Femur (tissue), 1 donor: ENCODE measurements at places on chromosomes 3 and 15.

- no peak for DNase-seq
Observed at GRCh38 chr15:45349623-45350022, 28.7 kb downstream of the GATM start.

GRCh38 chr3:195075941-195076875, 194.8 kb downstream of the XXYLT1 start:
- no peak for DNase-seq

GRCh38 chr15:52183562-52184173, 7.5 kb downstream of the GNB5 start:
- no peak for DNase-seq

DNA sequence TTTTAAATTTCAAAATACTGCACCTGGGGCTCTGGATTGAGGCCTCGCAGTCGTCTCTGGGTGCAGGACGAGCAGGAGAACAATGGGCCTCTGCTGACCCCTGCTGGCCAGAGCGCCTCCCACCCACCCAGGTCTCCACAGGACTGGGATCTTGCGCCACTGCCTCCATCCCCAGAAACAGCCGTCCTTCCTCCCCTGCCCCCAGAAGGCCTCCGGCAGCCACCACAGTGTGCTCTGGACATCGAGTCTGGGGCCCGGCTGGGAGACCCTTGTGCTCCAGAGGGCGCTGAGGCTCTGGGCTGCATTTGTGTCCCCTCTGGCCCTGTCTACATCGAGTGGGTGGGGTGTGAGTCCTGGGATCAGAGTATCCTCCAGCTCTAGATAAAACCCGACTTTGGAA, 6.7 kb upstream of the ACSBG1 start:
- peak; percentile 89 for DNase-seq

GRCh38 chr3:56055546-56055945, 412.7 kb downstream of the ERC2 start:
- peak; percentile 56 for DNase-seq

DNA sequence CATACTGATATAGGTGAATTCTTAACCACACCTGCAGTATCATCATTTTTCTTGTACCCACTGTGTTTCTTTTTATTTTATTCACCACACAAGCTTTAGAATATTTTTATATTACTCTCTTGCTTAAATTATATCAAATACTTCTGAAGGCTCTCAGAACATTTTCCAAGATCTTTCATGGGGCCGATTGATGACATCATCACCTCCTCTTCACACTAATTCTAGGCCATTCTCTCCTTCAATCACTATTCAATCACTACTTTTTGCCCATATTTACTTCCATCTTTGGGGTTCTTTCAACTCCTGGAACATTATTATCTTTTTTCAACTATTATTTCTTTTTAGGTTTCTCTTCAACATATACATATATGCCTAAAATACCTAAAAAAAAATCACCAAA, 1438.8 kb upstream of the ALCAM start:
- no peak for DNase-seq

DNA sequence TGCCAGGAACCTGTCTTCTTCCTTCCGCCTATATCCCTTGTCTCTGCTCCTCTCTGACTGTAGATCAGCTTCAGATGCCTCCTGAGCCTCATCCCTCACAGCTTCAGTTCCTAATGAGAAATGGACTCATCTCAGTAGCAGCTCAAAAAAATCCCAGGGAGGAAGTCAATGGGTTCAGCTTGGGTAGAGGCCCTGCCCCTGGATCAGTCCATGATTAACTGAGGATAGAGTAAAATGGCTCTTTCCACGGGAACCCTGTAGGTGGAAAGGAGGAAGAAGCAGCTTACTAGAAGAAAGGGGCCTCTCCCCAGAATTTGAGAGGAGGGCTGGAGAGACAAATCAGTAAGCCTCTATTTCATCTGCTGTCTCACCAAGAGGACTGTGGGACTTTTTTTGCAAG, 26.9 kb upstream of the HCN4 start:
- no peak for DNase-seq

GRCh38 chr3:105387122-105387751, 20.5 kb downstream of the ALCAM start:
- no peak for DNase-seq

- DNase-seq, result no peak
Observed at GRCh38 chr3:59737241-59737640, 687.4 kb upstream of the CFAP20DC start.

DNA sequence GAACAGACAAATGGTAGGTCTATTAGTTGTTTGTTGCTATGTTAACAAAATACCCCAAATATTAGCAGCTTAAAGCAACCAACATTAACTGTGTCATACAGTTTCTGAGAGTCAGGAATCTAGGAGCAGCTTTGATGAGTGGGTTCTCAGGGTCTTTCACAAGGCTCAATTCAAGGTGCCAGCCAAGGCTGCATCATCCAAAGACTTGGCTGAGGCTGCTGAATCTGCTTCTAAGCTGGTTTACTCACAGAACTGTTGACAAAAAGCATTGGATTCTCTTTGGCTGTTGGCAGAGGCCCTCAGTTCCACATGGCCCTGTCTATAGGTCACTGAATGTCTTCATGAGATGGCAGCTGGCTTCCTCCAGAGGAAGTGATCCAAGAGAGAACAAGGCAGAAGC, 40.3 kb upstream of the TSC22D2 start:
- no peak for DNase-seq

DNA sequence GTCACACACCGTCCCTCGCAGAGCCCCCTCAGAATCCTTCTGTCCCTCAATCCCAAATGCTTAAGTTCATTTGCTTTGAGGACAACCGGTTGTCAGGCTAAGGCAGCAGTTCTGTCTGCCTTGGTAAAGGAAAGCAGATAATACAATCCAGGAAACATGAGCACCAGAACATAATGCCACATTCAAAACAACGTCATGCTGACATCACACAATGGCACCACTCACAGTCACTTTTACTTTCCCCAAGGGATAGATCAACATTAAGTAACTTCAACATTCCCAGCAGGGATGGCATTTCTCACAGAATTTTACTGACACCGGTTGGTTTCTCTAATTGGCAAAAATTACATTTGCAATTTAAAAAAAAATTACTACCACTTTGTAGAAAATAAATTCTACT, 74.6 kb upstream of the PSMD6 start:
- DNase-seq, result no peak

- no peak for DNase-seq
Observed at GRCh38 chr3:23549148-23549910, 256.4 kb upstream of the UBE2E1 start.

- DNase-seq, result no peak
Observed at GRCh38 chr3:106829206-106829605, 548.0 kb upstream of the CCDC54 start.

DNA sequence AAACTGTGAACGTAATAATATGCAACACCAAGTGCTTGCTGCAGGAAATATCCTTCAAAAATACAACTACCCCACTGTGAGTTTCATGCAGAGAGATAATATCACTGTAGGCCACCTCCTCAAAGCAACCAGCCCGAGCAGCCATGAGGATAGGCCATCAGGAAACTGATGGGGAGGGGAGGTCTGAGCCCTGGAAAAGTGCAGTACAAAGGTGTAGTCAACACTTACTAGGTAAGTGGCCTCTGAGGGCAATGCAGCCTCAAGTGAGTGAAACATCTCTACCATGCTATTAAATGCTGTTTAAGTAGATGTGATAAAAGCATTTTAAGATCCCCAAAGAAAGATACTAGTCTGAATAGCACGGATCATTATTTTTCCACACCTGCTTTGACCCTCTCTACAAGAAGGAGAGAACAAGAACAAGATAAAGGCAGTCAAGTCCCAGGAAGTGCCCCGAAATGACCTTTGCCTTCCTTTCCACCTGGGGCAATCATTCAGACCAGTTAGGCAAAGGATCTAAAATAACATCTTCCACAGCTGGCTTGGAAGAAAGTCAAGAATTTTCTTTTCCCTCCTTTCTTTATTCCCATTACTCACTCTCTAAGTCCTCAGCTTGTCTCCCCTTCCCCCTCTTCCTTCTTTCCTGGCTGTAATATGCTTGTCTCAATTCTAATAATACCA, 62.8 kb downstream of the FMN1 start:
- DNase-seq, result no peak

DNA sequence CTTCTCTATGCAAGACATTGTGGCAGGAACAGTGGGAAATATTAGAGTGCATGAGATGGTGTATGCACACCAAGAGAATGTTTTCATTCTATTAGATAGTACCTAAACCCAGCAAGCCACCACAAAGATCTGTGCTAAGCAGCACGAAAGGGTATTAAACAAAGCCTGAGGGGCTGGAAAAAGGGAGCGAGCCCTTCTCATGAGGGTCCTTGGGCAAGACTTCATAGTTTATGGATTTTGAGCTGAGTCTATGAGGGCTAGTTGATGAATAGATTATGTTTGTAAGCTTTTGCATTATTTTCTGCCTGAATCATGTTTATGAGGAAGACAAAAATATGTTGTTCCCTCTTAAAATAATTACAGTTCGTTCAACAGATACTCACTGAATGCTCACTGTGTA, 9.4 kb upstream of the ACTC1 start:
- DNase-seq, result no peak

DNA sequence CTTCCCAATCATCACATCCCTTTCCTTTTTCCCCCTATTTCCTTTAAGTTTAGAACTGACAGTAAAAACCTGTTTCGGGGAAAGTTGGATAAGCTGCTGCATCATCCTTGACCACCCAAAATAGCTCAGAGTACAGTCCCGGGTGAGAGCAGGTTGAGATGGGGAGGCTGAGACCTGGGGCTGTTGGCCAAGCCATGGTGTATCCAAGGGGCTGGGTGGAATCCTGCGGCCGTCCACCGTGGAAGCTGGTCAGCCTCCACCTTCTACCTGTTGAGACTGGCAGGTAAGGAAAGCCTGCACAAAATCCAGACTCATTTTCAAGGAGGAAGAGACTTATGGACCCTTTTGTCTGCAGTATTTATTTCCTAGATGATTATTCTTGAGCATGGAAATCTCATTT, 128.2 kb upstream of the PLXNA1 start:
- no peak for DNase-seq

DNA sequence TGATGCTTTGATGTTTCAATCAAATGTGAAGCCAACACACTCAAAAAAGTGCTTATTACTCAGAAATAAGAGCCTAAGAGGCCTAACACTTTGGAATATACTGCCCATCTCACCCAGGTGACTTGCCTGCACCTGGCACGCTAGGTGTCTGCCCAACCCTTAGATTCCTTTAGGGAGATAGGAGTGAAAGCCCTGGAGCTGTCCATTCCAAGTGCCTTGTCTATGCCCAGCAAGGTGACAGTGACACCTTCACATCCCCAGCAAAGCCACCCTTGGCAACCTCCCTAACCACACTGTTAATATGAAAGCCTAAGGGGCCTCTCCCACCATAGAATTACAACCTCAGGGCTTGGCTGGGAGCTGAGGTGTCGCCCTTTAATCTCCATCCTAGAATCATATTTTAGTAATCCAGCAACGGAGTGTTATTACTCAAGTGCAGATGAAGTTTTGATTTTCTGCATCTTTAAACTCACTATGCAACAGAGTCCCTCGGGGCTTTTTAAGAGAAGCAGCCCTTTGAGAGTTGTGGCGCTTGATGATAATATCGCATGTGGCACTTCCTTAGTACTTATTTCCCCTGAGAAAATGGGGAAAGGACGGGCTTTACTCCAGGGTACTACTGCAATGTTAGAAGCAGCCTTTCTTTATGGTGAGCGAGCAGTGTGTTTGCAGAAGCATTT, 24.8 kb downstream of the ATP10A start:
- DNase-seq, result no peak

DNA sequence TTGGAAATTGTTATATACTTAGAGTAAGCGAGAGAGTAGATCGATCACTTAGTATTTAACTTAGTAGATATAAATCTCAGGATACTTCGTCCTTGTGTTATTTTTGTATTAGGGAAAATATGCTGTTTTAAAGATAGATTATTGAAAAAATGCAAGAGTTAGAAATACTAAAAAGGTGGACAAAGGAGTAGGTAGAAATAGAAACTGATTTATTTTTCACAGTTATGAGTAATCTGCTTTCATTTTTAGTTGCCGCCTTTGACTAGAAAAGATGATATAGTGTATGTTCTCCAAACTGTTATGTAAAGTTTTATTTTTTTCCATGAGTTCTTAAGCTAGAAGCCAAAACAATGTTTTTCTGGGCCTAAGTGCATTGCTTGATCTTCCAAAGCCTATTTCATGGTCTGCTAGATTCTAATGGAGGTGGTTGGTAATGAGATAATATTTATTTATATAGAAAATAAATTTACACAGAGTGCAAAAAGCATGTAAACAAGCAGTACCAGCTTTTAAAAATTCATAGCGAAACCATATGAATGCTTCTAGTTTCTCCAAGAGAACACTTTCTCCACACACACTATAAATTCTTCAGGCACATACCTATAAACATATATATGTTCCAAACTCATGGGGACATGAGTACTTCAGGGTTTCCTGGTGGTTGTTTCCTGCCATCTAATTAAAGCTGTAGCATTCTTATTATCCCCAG, 61.1 kb downstream of the DIPK2A start:
- no peak for DNase-seq

GRCh38 chr15:58268746-58269267, 130.6 kb downstream of the AQP9 start:
- no peak for DNase-seq

- no peak for DNase-seq
Observed at GRCh38 chr15:61195116-61196002, 33.7 kb downstream of the RORA start.

DNA sequence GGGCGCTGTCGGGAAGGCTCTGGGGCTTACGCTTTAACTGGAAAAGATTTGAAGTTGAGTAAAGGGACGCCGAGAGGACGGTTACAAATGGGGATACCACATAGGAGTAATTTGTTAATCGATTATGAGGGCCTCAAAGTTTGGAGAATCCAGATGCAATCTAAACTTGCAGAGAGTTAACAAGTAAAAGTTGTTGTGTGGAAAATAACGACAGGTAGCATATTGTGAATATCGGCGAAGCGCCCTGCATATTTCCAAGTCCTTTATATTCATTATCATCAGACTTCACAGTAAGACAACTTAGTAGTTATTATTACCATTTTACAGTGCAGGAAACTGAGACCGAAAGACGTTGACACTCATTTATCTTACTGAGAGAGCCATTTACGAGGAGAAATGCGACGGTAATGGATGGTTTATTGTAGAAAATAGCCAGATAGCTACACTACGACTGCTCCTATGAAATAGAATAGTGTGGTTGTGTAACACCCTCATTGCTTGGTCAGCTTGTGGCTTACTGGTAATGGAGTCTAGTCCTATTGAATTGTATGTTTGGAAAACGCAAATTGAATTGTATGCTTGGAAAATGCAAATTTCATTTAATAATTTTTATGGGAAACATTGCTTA, 700 bp downstream of the MKRN2 start:
- no peak for DNase-seq

DNA sequence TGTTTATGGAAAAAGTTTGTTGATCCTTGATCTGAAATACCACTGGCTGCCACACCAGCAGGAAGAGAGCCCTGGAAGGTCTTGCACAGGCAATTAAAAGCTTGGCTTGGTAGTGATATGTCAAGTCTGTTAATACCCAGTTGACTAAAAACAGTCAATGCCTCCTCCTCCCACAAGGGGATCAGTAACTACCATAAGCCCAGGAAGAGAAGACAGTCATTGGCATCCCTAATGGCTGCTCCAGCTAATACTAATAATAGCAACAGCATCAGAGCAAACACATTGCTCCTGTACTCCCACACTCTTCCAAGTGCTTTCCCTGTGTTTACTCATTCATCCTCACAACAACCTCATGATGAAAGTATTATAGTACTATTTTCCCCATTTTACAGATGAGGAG, 528.6 kb downstream of the TAFA4 start:
- DNase-seq, result no peak
